ENCODE measurements at places on chromosomes 7 and 10. TPM values are rescaled to one million over a fixed set of nuclear protein-coding genes. Genes with fewer than 3 reads are reported as not detected.

DNA sequence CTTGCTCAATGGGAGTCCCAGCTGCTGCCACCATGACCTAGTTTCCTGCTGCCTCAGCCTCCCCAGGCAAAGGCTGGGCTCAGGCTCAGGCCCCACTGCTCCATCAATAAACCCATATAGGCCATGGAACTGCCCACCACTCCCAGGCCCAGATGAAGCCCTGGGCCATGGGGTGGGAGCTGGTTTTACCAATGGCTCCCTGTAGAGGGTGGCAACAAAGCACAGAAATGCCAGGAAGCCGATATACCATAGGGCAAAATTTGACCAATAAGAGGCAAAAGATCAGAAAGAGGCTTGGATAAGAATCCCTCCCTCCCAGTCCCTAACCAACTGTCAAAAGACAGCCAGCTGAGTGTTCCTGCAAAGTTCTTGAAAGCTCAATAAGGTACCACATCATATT, 101.8 kb upstream of the DOCK1 start:
- H3K27ac ChIP-seq, result no peak overlapping the region
- H3K36me3 ChIP-seq, result no peaks in the 10 kb centered on the region
- H3K4me1 ChIP-seq, result no peaks in the 10 kb centered on the region
- H3K4me3 ChIP-seq, result no peak overlapping the region
- DNase-seq, result no peak

TRIM73 gene
- 4.2 TPM for total RNA-seq

NKX6-2 gene
- total RNA-seq, result 0.14 TPM

DNA sequence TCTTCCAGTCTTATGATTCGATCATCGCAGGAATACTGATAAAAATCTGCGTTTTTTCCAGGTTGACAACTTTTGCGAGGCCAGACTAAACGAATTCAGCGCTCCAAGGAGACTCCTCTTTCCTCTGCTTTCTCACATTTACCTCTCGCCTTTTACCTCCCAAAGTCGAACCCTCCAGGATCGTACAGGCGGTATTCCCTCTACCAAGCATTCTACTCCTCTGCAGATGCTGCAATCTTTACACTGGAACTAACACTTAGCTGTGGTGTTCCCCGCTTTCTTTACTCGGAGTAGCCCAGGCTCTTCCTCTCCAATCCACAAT, 449 bp downstream of the NUDT5 start:
- H3K4me1 ChIP-seq, result peaks cover 25% of the 10 kb centered on the region
- H3K4me3 ChIP-seq, result peak overlapping the region; percentile 95
- peak overlapping the region; percentile 96 for H3K27ac ChIP-seq
- no peak for DNase-seq
- peaks cover 12% of the 10 kb centered on the region for H3K36me3 ChIP-seq

DNA sequence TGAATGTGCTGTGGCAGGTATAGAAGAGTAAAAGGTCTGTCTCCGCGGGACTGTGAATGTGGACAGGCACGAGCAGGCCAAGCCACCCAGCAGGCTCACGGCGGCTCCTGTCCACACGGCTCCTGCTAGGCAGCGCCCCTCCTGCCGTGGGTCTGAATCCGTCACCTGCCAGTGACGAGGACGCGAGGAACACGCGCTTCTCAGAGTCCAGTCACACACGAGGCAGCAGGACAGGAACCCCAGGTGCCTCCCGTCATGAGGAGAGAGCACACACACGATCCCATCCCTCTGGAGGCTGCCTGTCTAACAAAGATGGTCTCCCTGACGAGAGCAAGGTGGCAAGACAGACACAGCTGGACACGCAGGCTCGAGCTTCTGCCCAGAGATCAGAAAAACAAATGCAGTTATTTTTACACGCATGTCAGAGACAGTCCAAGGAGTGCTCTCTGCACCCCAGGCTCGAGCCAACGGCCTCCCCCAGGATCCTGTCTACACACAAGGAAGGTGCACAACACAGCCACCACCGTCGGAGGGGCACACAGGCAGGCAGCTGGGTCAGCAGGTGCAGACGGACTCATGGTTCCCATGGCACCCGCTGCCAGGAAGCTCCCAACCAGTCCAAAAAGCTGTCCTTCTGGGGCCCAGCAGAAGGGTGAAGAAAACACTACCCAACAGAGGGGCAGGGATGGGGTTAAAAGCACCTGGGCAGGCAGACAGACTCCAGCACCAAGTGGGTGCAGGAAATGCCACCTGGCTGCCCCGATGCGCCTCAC, 103.2 kb downstream of the MAD1L1 start:
- no peaks in the 10 kb centered on the region for H3K36me3 ChIP-seq
- no peak overlapping the region for H3K4me3 ChIP-seq
- no peak for DNase-seq
- no peaks in the 10 kb centered on the region for H3K27me3 ChIP-seq

LHFPL3 gene
- 0.31 TPM for total RNA-seq

SPDYE18 gene
- 0.36 TPM for total RNA-seq

- H3K36me3 ChIP-seq, result no peaks in the 10 kb centered on the region
- DNase-seq, result no peak
- H3K27me3 ChIP-seq, result no peaks in the 10 kb centered on the region
- H3K4me3 ChIP-seq, result peak overlapping the region; percentile 35
- no peak overlapping the region for H3K27ac ChIP-seq
- H3K4me1 ChIP-seq, result peaks cover 30% of the 10 kb centered on the region
Measured at GRCh38 chr10:74153676-74154075, 2.7 kb downstream of the ADK start.

DNA sequence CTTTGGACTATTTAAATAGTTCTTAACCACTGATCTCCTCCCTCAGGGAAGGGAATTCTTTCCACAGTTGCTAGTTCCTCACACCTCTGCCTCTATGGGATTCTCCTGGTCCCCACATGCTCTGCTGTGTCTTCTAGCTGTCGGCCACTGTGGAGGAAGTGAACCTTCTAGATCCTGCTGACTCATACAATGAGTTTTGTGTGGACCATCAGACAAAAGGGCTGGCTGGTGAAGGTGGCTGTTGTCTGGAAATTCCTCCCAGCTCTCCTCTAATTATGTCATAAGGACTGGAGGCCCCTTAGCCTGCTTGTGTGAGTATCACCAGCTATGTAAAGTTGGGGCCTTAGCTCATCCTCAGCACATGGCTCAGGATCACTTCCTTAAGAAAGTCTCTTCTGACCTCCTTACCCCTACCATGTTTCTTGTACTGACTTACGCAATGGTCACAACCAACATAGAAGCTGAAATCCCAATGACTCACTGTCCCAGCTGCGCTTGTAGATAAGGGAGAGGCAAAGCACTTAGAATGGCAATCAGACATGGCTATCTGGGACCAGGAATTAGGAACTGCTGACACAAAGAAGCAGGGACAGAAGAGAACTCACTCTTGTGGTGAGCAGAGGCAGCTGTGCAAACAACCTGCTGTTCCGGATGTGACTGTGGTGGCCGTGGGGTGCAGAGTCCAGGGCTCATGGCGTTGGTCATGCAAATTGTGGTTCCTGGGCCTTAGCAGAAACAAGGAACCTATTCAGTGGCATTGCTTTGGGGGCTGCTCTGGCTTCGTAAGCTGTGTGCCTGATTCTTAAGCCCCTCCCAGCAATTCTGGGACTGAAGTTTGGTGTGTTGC, 2.5 kb upstream of the MACC1 start:
- peak overlapping the region; percentile 67 for H3K4me3 ChIP-seq
- peaks cover 4% of the 10 kb centered on the region for H3K36me3 ChIP-seq
- H3K4me1 ChIP-seq, result peaks cover 9% of the 10 kb centered on the region

DNA sequence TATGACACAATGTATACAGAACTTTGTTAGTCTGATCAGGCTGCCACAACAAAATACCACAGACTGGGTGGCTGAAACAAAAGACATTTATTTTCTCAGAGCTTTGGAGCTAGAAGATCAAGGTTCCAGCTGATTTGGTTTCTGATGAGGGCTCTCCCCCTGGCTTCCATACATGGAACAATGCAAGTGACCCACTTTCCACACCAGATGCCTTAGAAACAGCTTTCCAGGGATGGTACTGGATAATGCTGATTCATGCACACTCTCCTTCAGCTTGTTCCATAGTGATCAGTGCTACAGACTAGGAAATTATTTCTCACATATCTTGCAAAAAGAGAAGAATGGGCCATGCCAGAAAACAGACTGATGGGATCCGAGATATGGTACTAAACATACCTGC, 1274.9 kb upstream of the SORCS1 start:
- peaks cover 11% of the 10 kb centered on the region for H3K4me1 ChIP-seq
- H3K27ac ChIP-seq, result no peak overlapping the region

EFCAB10 gene
- total RNA-seq, result not detected

DNA sequence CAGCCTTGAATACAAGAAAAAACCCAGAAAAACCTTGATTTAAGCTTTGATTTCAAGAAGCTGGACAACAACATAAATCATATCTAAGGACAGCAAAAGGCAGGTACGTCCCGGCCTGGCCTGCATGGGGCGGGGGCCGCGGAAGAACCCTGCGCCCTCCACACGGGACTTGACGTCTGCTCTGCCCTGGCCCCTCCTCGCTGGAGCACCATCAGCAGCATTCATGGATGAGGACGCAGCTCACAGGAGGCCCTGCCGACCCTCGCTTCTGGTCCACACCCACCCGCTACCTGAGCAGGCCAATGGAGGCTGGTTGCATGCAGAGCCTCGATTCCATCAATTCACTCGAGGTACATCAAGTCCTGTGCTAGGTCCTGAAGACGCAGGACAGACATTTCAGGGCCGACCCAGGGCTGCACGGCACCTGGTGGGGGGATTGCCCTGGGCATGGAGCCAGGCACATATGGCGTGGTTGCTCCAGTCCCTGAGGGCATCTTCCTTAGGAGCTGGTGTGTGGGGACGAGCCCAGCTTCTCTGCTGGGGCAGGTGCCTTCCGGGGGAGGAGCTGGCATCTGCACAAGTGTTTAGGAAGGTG, 63.1 kb upstream of the NKX6-2 start:
- H3K4me3 ChIP-seq, result no peak overlapping the region
- no peak overlapping the region for H3K27ac ChIP-seq
- no peaks in the 10 kb centered on the region for H3K36me3 ChIP-seq
- peak; percentile 59 for DNase-seq
- H3K27me3 ChIP-seq, result peaks cover 15% of the 10 kb centered on the region

HOXA9 gene
- total RNA-seq, result 4.1 TPM

C10orf62 gene
- total RNA-seq, result 0.34 TPM

DNA sequence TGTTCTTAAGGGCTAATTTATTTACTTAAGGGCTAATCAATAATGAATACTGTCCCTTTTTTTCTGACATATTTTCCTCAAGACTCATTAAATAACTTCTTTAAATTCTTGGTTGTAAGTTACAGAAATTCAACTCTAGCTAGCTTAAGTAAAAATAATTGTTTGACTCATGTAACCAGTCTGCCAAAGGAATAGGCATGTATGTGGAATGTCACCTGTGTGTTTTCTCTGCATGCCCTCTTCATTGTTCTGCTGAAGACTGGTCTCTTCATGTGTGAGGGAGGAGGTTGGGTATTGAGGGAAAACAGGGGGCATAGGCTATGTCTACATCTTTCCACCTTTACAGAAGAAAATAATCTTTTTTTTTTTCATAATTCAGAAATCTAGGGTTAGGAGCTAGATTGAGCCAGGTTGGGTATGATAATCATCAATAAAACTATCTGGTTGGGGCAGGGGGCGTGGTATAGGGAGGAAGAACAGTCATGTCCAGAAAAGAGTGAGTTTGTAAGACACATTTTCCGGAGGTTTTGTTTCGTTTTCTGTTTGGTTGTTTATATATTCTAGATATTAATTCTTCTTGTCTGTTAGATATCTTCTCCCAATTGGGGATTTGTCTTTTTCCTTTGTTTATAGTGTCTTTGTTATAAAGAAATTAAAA, 37.9 kb downstream of the EXOC4 start:
- H3K4me1 ChIP-seq, result no peaks in the 10 kb centered on the region
- H3K27me3 ChIP-seq, result no peaks in the 10 kb centered on the region
- H3K27ac ChIP-seq, result no peak overlapping the region

FFAR4 gene
- 0.70 TPM for total RNA-seq

DNA sequence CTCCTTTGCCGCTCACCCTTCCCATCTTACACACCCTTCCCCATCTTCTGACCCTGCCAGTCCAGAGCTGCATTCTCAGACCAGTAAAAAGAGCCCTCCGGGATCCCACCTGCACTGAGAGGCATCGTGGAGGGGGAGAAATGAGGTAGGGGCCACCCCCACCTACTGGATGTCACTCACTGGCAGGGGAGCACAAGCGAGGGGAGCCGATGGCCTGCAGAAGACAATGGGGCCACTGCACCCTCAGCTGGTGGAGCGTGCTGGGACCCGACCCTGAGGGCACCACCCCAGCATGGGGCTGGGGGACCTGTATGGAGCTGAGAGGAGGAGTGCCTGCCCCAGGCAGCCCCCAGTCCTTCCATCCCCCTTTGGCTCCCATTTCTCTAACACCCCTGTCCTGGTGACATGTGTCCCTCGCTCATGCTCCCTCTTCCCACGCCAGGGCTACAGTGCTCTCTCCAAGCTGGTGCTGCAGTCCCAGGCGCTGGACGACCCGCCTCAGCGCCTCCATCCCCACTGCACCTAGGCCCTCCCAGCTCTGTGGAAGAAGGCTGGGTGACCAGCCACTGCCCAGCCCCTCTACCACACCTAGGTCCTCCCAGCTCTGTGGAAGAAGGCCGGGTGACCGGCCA, 49.8 kb downstream of the RASGEF1A start:
- H3K4me1 ChIP-seq, result no peaks in the 10 kb centered on the region
- DNase-seq, result no peak
- H3K36me3 ChIP-seq, result no peaks in the 10 kb centered on the region
- no peak overlapping the region for H3K27ac ChIP-seq

DNA sequence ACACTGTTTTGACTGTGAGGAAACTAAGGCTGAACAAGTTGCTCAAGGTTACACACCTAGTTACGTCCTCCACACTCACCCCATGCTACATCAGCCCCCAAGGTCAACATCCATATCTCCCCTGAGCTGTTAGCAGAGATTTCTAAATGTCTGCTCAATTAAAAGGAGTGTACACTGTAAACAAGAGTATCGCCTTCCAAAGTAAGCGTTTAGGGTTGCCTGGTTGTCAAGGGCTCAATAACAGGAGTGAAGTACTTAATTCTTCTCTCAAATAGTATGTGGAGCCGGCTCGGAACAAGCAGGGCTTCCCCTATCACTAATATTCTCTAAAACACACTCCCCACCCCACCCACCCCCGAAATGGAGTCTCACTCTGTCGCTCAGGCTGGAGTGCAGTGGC, 412.8 kb upstream of the GALNT17 start:
- no peaks in the 10 kb centered on the region for H3K27me3 ChIP-seq
- H3K4me1 ChIP-seq, result peaks cover 45% of the 10 kb centered on the region
- peaks cover 26% of the 10 kb centered on the region for H3K36me3 ChIP-seq
- no peak overlapping the region for H3K27ac ChIP-seq
- no peak for DNase-seq

DNA sequence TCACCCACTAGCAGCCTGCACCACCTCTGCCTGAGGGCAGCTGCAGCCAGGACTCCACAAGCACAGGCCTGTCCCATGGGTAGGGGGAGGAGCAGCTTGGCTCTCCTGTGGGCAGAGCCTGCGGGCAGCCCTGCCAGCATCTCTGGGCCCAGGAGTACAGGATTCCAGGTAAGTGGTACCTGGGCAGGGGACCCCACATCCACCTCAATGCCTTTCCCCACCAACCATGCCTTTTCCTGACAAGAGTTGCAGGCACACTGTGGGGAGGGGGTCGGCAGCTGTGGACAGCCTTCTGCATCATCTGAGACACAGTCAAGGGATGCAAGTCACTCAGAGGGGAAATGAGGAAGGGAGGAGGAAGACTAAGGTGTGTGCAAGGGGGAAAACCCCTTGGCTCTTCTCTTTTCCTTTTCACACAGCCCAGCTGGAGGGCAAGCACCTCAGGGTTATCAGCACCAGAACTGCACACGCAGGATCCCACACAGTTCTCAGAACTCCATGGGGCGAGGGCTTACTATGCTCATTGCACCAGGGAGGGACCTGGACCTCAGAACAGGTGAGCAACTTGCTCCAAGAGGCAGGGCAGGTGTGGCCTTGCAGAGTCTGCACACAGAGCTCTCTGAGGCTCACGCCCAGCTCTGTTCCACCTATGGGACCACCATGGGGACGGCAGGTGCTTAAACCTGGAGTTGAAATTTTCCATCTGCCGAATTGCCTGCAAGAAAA, 16.5 kb upstream of the ANTXRL start:
- no peak overlapping the region for H3K27ac ChIP-seq
- no peaks in the 10 kb centered on the region for H3K36me3 ChIP-seq
- H3K4me3 ChIP-seq, result no peak overlapping the region
- H3K4me1 ChIP-seq, result no peaks in the 10 kb centered on the region

NME8 gene
- not detected for total RNA-seq

All from type B pancreatic cell (in vitro differentiated cells).